Urothelium cell line (cell line): ENCODE measurements at places on chromosomes 7 and 10.
A peak's percentile ranks its signal among the peaks of the same experiment; 100 is the strongest.

DNA sequence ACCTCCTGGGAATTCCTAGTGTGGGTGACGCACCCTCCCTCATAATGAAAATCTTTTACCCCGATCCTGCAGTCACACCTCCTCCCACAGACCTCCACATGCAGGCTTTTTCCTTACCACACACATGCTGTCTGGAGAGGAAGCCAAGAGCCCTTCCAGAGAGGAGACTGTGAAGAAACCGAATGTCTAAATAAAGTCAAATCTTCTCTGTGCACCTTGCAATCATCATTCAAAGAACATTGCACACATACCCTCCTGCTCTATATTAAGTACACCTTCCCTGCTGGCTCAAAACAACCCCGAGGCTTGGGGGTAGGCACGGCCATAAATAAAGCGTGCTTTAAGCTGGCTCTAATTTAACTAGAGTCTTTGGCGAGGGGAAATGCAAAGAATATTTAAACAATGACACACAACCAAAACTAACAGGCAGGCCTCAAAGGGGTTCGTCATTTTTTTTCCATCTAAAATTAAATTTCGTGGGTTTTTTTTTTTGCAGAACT lies 34.9 kb downstream of the CALML3 start:
- DNase-seq, result no peak

DNA sequence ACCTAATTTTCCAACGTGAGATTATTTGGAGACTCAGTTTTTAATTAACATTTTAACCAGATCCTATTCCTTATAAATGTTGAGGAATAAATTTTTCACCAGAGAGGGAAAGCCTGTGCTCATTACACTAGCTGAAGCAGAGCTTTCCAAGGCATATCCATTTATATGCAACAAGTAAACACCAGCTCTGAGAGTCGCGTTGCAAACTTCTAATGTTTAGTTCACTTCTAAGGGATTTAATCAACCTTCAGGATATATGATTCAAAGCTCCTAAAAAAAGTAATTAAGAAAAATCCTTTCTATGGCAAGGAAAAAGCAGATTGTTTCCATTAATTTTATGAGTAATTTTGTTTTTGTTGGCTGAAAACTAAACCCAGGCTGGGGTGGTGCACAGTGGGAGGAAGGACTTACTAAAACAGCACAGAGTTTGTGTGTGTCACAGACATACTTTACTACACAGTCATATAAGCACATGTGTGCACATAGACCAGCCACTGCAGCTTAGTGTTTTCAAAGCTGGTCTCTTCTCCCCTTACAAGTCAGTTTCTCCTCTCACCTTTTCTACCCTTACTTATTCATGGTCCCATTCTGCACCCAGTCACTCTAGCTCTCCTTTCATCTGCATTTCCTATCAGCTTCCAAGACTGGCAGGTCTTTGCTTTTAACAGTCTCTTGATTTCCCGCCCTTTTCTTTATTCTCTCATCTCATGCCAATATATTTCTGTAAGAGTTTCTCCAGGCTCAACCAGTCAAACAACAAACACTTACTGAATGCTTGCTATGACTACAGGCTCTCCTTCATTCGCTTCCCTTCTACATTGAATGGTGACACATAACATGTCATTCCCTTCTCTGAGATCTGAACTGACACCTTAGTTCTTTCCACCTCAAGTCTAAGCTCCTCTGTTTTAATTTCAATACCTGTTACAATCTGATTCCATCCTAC lies 81.1 kb upstream of the FZD1 start:
- no peak for DNase-seq

DNA sequence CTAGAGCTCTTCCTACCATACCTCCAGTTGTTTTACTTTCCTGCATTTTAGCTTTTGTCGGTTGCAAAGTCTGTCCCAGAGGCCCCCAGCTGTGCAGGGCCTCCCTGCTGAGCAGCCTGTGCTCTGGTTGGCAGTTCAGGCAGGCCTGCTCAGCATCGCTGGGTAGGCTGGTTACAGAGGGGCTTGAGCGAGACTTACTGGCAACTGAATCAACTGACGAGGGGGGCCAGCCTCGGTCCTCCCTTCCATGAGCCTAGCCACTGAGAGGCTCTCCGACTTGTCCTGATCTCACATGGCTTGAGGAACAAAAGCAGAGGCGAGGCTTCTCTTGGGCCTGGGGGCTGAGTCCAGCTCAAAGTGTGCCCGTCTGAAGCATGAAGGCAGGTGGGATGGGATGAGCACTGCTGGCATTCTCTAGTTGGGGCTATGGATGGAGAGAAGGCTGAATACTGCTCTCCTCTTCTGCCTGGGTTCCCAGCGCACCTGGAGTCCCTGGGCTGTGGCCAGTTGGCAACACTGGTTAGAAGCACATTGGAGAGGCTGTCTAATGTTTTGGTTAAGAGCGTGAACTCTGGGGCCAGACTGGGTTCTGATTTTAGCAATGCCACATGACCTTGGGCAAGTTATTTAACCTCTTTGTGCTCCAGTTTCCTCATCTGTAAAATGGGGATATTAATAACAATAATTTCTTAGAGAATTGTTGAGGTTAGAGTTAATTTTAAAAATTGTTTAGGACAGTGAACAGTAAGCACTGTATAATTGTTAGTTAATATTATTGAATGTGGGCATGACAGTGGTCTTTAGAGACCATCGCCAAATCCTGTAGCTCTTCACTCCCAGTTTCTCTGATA lies 6.9 kb upstream of the SFRP5 start:
- no peak for DNase-seq

- DNase-seq, result no peak
Observed at GRCh38 chr7:25246306-25246705, 18.0 kb upstream of the NPVF start.

DNA sequence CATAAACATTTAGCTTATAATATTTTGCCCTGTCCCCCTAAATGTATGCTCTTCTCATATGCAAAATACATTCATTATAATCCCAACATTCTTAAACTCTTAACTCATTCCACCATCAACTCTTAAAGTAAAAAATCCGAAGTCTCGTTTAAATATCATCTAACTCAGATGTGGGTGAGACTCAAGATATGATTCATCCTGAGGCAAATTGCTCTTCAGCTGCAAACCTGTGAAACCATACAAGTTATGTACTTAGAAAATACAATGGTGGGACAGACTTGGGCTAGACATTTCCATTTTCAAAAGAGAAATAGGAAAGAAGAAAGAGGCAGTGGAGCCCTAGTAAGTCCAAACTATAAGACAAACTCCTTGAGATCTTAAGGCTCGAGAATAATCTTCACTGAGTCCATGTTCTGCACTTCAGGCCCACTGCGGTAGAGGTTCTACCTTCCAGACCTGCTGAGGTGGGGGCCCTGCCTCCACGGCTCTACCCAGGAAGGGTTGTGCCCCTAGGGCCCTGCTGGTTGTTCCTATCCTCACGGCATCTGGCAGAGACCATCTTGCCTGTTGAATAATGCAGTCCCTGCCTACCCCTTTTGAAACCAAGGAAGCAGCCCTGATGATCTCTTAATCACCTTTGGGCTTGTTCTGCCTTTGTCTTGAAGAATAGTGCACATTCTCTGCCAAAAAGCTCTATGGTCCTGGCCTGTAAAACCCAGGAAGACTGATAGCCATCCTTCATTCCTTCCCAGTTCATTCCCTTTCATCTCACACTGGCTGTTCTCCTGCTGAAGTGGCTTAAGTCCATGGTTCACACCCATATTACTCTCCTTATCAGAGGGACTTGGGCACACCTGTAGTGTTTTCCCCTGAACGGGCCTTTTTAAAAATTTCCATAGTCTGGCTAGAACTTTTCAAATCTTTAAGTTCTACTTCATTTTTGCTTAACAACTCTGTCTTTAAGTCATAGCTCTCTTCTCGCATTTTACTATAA lies 37.3 kb downstream of the INPP5F start:
- DNase-seq, result no peak

GRCh38 chr7:5532536-5533335 lies 109.1 kb upstream of the TNRC18 start:
- no peak for DNase-seq

- DNase-seq, result no peak
Observed at GRCh38 chr7:29149036-29149435, 2.7 kb upstream of the CPVL start.

DNA sequence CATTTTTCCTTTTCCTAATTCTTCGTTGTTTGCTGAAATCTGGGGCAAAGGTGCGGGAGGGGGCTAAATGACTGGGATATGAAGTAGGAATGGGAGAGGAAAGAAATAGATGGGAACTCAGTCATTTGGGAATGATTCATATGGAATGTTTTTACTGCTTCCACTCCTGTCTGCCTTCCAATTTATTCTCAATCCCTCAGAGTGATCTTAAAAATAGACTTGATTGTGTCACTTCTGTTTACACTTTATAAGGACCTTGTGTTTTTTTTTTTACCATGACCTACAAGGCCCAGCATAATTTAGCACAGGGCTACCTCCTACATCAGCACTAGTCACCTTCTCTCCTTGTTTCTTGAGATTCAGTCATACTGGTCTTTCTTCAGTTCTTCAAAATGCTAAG lies 97.9 kb downstream of the PTEN start:
- DNase-seq, result peak; percentile 3

GRCh38 chr10:119658274-119658673 lies 7.1 kb downstream of the BAG3 start:
- DNase-seq, result peak; percentile 88
